ENCODE measurements at places on chromosomes 1 and 21. TPM values are rescaled to one million over a fixed set of nuclear protein-coding genes. Genes with fewer than 3 reads are reported as not detected.

Gene ANKRD34A
- polyA plus RNA-seq = 0.07 TPM

Gene SPATA1
- 0.93 TPM for polyA plus RNA-seq

Gene GUK1
- polyA plus RNA-seq = 205 TPM

Gene MYBPH
- not detected for polyA plus RNA-seq

Gene PDZK1IP1
- polyA plus RNA-seq = 1.6 TPM

Gene TSPAN1
- 4.5 TPM for polyA plus RNA-seq

Gene XCL1
- polyA plus RNA-seq = 7.6 TPM

Gene CR2
- polyA plus RNA-seq = not detected

Gene BCL2L15
- 0.03 TPM for polyA plus RNA-seq

Gene NMNAT2
- not detected for polyA plus RNA-seq

Gene KRTAP21-3
- not detected for polyA plus RNA-seq

GRCh38 chr1:226892524-226892875 lies 22.1 kb downstream of the PSEN2 start:
- DNase-seq = no peak

DNA sequence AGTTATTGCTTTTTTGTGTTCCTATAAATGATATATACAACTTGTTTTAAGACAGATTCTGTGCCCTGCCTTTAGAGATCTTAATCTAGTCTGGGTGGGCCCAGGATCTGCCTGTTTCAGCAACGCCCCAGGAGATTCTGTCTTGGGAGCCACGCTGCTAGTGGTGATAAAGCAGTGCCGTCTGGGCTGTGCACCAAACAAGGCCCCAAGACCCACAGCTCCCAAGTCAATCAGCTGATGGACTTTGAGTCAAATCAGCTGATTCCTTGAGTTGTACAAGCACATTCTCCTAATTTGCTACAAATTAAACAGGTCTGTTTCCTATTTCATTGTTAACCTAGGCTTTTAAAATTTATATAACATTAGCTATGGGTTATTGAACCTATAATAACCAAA lies 15.7 kb upstream of the SLC44A3 start:
- DNase-seq = no peak

DNA sequence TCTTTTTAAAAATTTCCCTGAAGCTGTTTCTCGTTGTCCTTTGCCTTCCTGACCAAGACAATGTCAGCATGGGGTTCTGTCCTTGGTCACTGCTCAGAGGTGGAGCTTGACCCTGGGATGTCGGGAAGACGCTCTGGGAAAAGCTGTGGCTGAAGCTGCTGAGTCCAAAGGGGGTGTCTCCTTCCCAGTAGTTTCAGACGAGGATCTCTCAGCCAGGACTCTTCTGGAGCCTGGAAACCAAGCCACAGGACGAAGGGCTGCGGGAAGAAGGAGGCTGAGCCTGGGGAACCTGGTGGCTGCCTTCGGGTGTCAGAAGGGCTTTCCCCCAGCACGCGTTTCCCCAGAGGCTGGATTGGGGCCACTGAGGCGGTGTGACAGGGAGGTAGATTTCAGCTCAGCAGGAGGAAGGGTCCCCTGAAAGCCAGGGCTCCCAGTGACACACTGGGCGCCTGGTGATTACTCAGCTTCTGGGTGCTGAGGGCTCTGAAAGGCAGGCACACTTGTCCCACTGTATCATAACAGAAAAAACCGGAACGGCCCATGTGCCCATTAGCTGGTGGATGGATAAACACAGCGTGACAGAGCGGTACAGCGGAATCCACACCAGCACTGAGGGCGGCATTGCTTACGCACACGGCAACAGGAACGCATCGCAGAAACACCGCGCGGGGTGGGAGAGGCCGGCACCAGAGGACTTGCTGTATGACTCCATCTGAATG lies 5.0 kb upstream of the KRTAP12-1 start:
- DNase-seq = no peak

- DNase-seq = no peak
Observed at GRCh38 chr1:51729824-51730301, 113.0 kb downstream of the OSBPL9 start.

DNA sequence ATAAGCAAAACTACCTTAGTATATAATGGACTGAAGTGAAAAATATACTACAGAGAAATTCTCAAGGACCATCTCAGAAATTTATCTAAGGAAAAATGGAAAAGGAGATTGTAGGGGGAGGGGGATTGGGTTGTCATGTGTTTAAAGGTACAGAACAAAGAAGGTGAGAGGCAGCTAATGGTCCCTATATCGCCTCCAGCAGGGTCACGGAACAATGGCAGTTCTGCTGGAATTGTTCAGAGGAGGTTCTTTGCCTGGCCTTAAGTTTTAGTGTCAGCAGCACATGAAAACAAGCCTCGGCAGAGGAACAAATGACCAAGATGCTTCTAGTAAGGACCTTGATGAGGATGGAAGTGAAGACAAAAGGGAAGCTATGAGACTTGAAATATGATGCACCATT lies 42.0 kb upstream of the RGS2 start:
- no peak for DNase-seq

DNA sequence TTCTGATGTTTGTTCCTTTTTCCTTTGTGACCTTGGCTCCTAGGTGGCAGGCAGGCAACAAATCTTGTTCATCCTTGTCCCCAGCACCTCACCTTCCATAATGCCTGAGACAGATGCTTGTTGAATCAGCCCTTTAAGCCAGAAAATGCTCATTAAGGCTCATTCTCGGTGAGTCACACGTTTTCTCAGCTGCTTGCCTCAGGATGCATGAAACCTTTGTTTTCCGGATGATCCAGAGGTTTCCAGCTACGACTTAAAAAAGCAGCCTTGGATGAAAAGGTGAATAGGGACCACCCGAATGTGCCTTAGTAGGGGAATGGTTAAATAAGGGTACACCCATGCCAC lies 4.6 kb upstream of the ATP13A2 start:
- no peak for DNase-seq

GRCh38 chr1:2535455-2535854 lies 5.4 kb upstream of the HES5 start:
- no peak for DNase-seq

- no peak for DNase-seq
Observed at GRCh38 chr1:68459796-68460195, 10.0 kb upstream of the RPE65 start.

- DNase-seq = no peak
Observed at GRCh38 chr21:22743085-22743484, 1744.9 kb downstream of the NCAM2 start.

DNA sequence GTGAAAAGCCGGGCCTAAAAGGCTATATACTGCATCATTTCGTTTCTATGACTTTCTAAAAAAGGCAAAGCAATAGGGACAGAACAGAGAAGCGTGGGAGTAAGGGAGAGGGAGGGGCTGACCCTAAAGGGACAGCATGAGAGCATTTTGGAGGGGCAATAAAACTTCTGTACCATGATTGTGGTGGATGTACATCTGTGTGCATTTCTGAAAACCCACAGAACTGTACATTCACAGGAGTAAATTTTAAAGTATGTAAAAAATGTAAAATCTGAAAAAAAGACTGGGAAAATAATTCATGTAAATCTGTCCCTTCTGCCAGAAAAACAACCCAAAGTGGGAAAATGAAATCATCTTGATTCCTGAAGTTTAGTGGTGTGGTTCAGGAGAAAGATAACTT lies 235.4 kb downstream of the CENPF start:
- DNase-seq = no peak

DNA sequence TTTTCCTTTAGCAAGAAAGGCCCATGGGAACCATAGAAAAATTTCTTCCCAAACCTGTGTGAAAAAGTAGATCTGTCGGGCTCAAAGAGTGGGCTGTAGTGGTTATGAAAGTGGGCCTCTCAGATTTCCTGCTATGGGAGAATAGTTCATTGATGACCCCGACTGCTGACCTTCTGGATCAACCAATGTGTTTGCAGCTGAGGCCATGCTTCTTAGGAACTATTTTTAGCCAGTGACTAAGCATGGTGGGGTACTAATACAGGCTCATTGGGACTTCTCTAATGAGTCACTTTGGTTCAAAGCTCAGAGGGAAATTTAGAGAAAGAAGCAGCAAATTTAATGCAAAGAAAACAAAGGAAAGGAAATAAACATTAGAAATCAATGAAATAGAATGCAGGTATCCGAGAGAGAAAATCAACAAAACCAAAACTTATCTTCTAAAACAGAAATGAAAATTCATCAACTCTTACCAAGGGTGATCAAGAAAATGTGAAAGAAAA lies 12.6 kb upstream of the PSMA5 start:
- peak; percentile 72 for DNase-seq

GRCh38 chr1:43913051-43913501 lies 20.5 kb upstream of the ARTN start:
- DNase-seq = no peak

DNA sequence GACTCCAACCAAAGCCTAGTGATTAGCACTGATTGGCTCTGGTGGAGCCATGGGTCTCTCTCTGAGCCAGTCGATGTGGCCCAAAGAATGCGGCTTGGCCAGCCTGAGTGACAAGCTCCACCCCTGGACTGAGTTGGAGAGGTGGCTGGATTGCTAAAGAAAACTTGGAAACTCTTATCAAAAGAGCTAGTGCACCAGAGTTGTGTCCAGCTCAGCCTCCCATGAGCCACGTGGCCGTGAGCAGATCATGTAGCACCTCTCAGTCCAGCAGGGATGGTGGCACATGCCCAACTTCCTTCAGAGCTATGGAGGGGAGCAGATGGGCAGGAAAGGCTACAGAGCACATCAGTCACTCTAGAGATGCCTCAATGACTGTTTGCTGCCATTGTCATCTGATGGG lies 142.8 kb upstream of the VAMP3 start:
- DNase-seq = no peak

DNA sequence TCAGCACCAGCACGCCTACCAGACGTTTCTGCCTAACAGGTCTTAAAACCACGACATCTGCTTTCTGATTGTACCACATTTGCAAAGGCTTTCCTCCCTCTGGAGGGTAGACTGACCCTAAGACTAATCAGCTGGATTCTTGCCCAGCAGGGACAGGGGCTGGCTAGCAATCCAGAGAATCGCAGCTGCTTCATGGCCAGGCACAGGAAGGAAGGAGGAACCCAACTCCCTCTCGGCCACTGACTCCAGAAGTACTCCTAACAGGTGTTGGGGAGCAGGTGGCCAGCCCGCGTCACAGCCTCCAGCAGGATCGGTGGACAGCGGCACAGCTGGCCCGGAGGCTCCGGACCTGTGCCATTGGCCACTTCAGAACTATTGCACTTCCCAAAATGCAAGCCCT lies 180.8 kb downstream of the NPHP4 start:
- no peak for DNase-seq

GRCh38 chr1:24641646-24642151 lies 1.4 kb upstream of the SRRM1 start:
- no peak for DNase-seq

GRCh38 chr1:169904834-169905233 lies 11.1 kb upstream of the SCYL3 start:
- no peak for DNase-seq

Measured in HepG2 (cell line).